Brain pericyte (primary cell): ENCODE measurements at places on chromosomes 2 and 18.

DNA sequence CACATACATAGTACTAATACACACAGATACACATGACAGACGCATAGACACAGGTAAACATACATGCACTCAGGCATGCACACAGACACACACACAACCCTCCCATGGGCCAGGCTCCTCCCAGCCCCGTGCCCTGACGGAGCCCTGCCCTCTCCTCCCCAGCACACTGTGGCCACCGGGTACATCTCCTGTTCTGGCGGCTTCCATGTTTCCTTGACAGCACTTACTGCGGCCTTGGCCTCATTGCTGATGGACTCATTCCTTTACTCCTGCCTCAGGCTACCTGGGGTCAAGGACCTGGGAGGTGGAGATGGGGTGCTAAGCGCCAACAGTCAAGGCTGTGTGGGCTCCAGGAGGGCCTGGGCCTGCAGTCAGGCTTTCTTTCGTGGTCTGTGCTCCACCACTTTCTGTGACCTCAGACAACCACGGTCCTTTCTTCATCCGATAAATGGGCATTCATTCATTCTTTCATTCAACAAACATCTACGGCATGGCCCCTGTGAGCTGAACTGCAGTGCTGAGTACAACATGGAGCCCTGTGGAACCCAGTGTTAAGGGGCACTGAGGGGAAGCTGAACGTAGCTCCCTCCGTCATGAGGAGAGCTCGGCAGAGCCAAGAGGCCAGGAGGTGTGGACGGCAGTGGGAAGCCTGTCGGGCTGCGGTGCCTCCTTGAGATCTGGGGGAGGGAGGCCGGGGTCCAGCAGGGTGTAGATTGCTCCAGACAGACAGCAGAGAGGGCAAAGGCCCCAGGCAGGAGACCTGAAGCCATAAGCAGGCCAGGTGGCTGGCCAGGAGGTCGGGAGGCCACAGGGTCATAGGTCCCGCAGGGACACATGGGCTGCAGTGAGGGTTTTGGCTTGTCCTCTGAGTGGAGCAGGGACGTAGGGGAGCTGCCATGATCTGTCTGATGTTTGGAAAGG is 190.4 kb upstream of the HDAC4 start:
- no peak for DNase-seq

DNA sequence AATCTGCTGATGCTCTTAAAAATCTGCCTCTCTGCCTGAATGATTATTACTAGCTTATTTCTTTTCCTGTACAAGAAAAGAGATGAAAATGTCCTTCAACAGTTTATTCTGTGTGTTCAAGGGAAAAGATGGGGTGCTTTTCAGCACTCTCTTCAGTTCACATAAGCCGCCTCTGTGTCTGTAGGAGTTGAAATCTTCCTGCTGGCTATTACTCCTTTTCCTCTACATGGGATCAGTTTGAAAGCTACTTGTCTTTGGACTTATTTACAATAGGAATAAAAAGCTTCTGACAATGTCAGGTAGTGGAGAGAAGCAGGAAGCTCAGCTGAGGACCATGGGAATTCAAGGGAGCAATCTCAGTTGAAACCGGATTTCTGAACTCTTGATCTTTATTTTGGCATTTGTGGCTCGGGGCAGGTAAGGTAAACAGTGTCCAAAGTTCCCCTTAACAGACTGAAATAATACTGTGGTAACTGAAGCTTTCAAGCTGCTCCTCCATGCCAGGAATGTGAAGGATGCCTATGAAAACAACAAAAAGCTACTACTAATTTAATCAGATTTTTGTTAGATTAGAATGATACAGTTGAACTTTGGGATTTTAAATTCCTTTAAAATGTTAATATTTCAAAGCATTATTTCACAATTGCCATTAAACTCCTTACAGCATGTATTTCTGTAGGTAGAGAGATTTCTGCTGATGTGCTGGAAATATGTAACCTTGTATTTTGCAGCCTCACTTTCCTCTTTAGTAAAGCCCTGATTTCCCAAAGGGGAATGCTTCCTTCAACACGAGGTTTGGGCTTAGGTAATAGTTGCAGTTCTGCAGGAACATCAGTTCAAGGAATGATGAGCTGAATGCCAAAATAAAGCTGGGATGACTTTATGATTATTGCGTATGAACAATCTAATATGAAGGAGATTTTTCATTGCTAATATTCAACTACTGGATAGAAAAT is 43.6 kb downstream of the MAPRE2 start:
- no peak for DNase-seq

GRCh38 chr18:28208712-28209265 is 31.9 kb upstream of the CDH2 start:
- no peak for DNase-seq

DNA sequence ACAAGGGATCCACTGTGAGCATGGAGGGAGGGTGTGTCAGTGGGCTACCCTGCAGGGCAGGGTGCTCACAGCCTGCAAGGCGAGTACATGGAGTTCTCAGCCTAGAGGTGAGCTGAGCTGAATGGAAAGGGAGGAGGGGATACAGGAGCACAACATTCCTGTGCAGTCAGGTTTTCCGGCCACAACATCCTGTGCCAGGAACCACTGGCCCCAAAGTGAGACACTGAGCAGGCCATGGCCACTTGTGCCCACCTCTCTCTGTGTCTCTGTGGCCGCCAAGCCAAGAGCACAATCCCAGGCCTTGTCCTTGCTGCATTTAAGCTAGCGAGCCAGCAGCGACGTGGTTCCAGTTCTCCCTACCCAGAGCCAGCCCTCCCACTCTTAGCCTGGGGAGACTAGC is 6.1 kb downstream of the DOK1 start:
- no peak for DNase-seq

GRCh38 chr2:65663831-65664407 is 231.5 kb upstream of the SPRED2 start:
- DNase-seq = no peak

DNA sequence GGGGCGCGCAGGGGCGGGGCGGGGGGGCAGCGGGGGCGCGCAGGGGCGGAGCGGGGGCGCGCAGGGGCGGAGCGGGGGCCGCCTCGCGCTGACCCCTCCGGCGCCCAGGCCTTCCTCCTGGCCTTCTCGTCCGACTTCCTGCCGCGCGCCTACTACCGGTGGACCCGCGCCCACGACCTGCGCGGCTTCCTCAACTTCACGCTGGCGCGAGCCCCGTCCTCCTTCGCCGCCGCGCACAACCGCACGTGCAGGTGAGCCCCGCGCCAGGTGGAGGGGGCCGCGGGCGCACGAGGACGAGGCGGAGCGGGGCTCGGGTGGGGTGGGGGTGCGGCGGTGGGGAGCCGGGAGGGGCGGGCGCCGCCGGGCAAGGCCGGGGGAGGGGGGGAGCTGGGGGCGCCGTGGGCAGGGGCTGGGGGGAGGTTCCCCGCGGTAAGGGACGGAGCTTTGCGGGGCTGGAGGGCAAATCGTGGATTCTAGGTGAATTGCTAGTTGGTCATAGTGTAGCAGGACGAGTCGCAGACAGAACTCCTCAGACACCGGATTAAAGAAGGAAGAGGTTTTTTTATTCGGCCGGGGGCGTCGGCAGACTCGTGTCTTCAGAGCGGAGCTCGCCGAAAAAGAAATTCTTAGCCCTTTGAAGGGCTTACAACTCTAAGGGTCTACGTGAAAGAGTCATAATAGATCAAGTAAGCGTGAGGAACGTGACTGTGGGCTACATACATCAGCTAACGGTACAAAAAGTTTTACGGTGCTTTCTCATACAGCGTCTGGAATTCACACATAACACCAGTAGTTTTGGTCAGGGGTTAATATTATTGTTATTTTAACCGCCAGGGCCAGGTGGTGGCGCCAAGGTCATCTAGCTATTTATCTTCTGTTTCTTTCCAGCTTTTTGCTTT is 29.9 kb downstream of the ANO7 start:
- no peak for DNase-seq

DNA sequence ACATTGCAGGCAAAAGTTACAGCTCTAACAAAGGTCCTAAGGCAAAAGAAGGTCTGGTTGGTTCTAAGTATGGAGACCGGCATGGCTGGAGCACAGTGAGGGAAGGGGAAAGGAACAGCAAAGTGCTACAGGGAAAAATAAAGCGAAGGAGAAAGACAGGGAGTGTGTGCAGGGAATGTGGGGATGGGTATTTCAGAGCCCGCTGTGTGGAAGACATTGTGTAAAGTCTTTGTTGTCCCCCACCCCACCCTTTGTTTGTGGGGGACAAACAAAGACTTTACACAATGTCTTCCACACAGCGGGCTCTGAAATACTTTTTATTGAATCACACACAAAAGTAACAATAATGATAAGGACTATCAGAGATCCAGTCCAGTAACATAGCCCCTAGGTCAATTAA is 28.9 kb upstream of the C2orf15 start:
- no peak for DNase-seq

- DNase-seq = no peak
Measured at GRCh38 chr2:213848631-213849030, 562.2 kb upstream of the VWC2L start.

DNA sequence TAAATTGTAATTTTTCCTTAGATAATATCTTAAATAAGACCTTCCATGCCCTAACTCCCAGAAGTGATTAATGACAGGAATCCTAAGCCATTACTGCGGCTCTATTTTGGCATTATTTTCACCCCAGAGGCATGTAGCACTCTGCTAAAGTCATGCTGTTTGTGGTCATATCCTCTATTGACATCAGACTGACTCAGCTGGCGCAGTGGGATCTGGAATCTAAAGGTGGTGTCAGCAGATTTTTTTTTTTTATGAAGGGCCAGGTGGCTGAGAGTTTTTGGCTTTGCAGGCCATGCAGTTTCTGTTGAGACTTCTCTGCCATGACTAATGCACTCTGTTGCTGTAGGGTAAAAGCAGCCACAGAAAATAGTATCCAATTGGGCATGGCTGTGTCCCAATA is 64.1 kb upstream of the ACVR1C start:
- DNase-seq = peak; percentile 73

GRCh38 chr2:98408155-98408554 is 36.5 kb upstream of the INPP4A start:
- DNase-seq = no peak

GRCh38 chr2:22035361-22035830 is 911.6 kb downstream of the TDRD15 start:
- DNase-seq = no peak

DNA sequence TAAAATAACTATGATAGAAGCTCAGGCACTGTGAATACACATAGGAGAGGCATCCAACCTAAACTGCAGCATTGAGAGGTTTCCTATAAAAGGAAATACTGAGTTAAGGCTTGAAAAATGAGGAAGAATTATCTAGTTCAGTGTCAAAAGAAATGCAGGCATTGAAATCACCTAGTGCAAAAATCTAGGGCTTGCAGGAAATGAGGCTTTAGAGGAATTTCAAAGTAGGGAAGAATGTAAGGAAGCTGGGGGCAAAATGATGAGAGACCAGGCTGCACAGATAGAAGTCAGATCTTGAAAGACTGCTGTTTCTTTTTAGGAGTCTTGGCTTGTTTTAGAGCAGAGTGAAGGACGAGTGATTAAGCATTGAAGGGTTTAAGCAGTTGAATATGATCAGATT is 28.1 kb upstream of the SCYGR2 start:
- no peak for DNase-seq

GRCh38 chr18:41887100-41887499 is 67.9 kb upstream of the PIK3C3 start:
- DNase-seq = no peak

DNA sequence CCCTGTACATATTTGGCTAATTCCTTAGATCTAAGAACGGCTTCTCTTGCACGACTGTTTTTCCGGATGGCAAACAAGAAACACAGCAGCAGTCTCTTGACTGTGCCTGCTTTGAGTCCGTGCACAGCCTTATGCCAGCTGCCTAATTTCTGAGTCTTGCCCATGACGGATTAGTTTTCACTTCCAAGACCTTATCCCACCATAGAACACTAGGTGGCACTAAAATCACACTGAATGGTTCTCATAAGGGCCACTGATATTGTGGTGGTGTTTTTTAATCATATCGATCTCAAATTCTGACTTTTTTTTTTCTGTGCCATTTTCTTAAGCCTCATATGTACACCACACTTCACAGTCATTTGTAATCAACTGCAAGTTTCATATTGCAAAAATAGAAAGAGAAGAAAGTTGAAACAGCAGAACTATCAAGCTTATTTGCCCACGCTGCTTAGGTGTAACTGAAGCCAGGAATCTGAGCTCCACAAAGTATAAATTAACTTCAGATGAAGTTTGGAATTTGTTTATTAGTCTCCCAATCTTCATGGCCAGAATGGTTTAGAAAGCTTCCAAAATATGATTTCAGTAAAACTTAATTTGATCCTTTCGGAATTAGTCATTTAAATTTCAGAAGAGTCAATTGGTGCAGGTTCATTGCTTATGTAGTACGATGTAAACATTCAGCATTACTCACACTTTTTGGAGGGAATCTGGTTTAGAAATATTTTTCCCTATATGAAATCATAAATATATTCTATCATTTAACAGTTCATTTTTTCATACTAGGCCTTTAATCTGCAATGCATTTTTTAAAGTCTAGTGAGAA is 45.5 kb upstream of the SCN7A start:
- peak; percentile 43 for DNase-seq

- no peak for DNase-seq
Measured at GRCh38 chr18:80239830-80240229, 7.5 kb downstream of the PARD6G start.

DNA sequence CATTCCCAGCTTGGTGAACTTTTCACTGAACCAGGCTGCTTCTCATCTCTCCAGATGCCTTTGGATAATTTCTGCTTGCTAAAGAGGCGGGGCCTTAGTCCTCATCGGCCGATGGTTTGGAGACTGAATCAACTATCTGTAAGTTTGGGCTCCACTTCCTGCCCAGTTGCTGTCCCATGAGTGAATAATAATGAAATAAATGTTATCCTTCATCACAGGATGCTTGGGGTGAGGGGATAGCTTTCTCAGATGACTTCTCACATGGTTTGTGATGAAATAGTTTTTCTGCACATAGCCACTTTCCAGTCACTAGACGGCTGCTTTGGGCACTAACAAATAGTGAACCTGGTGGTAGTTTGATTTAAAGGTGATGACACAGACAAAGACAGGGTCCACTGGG is 376.6 kb upstream of the TRIB2 start:
- DNase-seq = no peak

GRCh38 chr2:148966438-148966758 is 72.1 kb upstream of the LYPD6B start:
- DNase-seq = no peak

- no peak for DNase-seq
Measured at GRCh38 chr2:119469661-119470297, 38.1 kb downstream of the TMEM37 start.

GRCh38 chr18:31738460-31739407 is 21.9 kb downstream of the SLC25A52 start:
- no peak for DNase-seq

GRCh38 chr2:233905945-233906344 is 11.2 kb upstream of the TRPM8 start:
- no peak for DNase-seq

DNA sequence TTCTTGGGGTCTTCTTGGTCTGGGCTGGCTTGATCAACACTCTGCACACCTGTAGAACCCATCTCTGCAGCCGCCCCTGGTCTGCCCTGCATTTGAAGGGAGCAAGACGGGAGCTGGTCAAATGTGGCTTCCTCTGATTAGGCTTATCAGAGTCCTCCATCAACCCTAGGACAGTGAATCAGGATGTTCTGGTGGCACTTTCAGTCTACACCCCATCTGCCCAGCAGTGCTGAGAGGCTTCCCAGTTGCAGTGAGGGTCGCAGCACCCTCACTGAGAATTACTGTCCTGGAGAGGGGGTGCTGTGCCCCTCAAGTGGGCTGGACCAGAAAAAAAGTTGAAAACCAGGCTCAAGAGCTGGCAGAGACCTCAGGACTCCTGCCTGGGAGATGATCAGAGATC is 152.9 kb downstream of the DYSF start:
- no peak for DNase-seq

- no peak for DNase-seq
Measured at GRCh38 chr2:229287823-229288222, 16.7 kb upstream of the PID1 start.
